ENCODE measurements at places on chromosomes 2 and 18.

DNA sequence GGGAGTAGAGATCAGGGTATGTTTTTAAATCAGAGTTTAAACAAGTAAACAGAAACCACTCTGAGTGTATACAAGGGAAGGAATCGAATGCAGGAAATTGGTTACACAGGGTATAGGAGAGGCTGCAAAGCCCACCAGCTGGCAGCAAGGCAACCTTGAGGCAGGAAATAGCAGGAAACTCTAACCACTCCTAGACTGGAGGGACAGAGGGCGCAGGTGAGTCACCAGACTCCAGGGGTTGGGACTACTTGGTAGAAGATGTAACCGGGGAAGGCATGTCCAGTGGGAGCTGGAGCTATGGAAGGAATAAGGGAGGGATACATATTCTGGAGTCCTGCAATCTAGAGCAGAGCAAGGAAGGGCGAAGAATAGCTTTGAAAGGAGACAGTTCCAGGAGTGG, 152.3 kb downstream of the MEIS1 start:
- H3K27ac ChIP-seq = no peak overlapping the region
- no peak for DNase-seq
- peaks cover 7% of the 10 kb centered on the region for H3K27me3 ChIP-seq
- H3K4me1 ChIP-seq = peaks cover 3% of the 10 kb centered on the region
- H3K36me3 ChIP-seq = no peaks in the 10 kb centered on the region

- no peak overlapping the region for H3K4me3 ChIP-seq
- H3K27me3 ChIP-seq = no peaks in the 10 kb centered on the region
- H3K36me3 ChIP-seq = no peaks in the 10 kb centered on the region
- peak overlapping the region; percentile 91 for H3K27ac ChIP-seq
These were observed 43.8 kb upstream of the SERTAD2 start for GRCh38 chr2:64697297-64698176.

DNA sequence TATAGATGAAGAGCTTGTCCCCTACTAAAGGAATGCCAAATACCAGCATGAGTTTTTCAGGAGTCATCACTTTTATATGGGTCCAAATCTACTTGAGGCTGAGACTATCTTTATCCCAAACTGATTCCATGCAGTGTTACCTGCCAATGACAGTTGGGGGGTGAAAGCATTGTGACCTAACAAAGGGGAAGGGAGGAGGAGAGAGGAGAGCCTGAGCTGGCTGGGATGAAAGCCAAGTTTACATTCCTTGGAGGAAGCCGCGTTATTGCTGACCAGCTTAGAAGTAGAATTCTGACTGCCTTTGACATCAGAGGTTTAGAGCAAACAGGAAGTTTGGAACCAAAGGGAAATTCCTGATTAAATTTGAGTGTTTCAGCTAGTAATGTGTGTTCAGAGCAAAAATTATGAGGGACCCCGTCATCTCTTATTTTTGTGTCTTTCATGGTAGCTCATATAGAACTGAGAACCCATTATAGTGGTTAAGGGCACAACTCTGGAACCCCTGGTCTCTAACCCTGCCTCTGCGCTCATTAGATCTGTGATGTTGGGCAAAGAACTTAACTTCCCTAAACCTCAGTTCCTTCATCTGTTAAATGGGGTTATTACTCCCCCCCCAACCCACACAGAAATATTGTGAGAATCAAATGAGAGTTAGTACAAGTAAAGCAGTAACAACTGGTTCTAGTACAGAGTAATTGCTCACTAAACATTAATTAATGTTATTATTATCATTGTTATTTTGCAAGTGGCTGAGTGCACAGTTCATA, 199.3 kb upstream of the EPAS1 start:
- H3K4me3 ChIP-seq = no peak overlapping the region
- peaks cover 49% of the 10 kb centered on the region for H3K36me3 ChIP-seq
- H3K4me1 ChIP-seq = peaks cover 1% of the 10 kb centered on the region
- DNase-seq = peak; percentile 97
- no peaks in the 10 kb centered on the region for H3K27me3 ChIP-seq

GRCh38 chr2:200695601-200696000, 109.8 kb downstream of the AOX1 start:
- H3K4me1 ChIP-seq = peaks cover 1% of the 10 kb centered on the region
- H3K27me3 ChIP-seq = peaks cover 8% of the 10 kb centered on the region
- no peaks in the 10 kb centered on the region for H3K36me3 ChIP-seq
- no peak overlapping the region for H3K4me3 ChIP-seq
- DNase-seq = no peak

- H3K27me3 ChIP-seq = no peaks in the 10 kb centered on the region
- H3K4me3 ChIP-seq = no peak overlapping the region
- H3K27ac ChIP-seq = no peak overlapping the region
These were observed 751.4 kb upstream of the HS6ST1 start for GRCh38 chr2:129069875-129070594.

DNA sequence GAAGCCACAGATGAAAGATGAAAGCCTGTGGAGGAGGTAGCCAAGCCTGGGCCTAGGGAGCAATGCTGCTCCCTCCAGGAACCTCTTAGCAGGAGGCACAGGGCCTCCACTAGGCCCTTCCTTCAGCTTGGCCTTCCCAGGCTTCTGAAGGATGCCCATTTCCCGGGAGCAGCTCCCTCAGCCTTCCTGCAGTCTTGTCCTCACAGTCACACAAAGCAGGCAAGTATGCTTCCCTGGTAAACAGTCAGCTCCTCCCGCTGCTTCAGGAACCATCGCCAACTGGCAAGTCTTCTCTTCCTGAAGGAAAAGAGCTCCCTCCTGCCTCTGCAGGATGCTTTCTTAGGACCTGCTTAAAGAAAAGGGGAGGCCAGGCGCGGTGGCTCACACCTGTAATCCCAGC, 53.2 kb downstream of the SMAD7 start:
- H3K4me3 ChIP-seq = no peak overlapping the region
- H3K27ac ChIP-seq = no peak overlapping the region
- peaks cover 23% of the 10 kb centered on the region for H3K4me1 ChIP-seq
- H3K36me3 ChIP-seq = no peaks in the 10 kb centered on the region
- H3K27me3 ChIP-seq = no peaks in the 10 kb centered on the region

GRCh38 chr2:32622570-32623310, 5.1 kb upstream of the TTC27 start:
- DNase-seq = no peak
- H3K27me3 ChIP-seq = no peaks in the 10 kb centered on the region
- H3K4me1 ChIP-seq = peaks cover 4% of the 10 kb centered on the region
- H3K4me3 ChIP-seq = no peak overlapping the region

- no peaks in the 10 kb centered on the region for H3K27me3 ChIP-seq
- H3K27ac ChIP-seq = no peak overlapping the region
- peaks cover 1% of the 10 kb centered on the region for H3K4me1 ChIP-seq
- DNase-seq = no peak
These were observed 414.2 kb downstream of the ZNF521 start for GRCh38 chr18:24937639-24938275.

DNA sequence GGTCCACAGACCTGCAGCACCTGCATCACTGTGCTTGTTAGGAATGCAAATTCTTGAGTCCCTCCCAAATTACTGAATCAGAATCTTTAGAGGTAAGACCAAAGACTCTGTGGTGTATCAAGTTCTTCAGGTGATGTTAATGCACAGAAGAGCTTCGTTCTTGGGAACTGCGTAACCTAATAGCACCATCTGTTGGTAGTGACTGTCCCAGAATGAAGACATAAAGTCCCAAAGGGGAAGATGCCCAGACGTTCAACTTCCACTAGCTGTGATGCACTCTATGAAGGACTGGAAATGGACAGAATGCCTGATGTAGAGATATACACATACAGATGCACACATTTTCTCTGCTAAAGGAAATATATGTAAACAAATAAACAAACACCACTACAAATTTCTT, 576.0 kb downstream of the LRP1B start:
- H3K4me3 ChIP-seq = no peak overlapping the region
- H3K27ac ChIP-seq = no peak overlapping the region
- no peaks in the 10 kb centered on the region for H3K36me3 ChIP-seq
- no peaks in the 10 kb centered on the region for H3K4me1 ChIP-seq
- DNase-seq = peak; percentile 74
